ENCODE measurements at places on chromosomes 1 and 21.

- no peak for DNase-seq
Measured at GRCh38 chr1:24632832-24633175, 10.3 kb upstream of the SRRM1 start.

GRCh38 chr21:37855647-37856625 is 60.3 kb downstream of the KCNJ6 start:
- peak; percentile 96 for DNase-seq

- DNase-seq, result peak; percentile 39
Measured at GRCh38 chr1:164660412-164660772, 101.4 kb downstream of the PBX1 start.

DNA sequence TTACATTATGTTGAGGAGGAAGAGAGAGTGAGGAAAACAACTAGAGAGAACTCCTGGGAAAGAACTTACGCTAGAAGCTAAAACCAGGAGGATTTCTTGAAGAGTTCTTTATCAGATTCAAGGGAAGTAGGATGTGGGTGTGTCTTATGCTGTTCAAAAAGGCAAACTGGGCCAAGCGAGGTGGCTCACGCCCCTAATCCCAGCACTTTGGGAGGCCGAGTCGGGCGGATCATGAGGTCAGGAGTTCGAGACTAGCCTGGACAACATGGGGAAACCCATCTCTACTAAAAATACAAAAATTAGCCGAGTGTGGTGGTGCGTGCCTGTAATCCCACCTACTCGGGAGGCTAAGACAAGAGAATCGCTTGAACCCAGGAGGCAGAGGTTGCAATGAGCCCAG is 23.1 kb downstream of the SMG7 start:
- DNase-seq, result no peak

DNA sequence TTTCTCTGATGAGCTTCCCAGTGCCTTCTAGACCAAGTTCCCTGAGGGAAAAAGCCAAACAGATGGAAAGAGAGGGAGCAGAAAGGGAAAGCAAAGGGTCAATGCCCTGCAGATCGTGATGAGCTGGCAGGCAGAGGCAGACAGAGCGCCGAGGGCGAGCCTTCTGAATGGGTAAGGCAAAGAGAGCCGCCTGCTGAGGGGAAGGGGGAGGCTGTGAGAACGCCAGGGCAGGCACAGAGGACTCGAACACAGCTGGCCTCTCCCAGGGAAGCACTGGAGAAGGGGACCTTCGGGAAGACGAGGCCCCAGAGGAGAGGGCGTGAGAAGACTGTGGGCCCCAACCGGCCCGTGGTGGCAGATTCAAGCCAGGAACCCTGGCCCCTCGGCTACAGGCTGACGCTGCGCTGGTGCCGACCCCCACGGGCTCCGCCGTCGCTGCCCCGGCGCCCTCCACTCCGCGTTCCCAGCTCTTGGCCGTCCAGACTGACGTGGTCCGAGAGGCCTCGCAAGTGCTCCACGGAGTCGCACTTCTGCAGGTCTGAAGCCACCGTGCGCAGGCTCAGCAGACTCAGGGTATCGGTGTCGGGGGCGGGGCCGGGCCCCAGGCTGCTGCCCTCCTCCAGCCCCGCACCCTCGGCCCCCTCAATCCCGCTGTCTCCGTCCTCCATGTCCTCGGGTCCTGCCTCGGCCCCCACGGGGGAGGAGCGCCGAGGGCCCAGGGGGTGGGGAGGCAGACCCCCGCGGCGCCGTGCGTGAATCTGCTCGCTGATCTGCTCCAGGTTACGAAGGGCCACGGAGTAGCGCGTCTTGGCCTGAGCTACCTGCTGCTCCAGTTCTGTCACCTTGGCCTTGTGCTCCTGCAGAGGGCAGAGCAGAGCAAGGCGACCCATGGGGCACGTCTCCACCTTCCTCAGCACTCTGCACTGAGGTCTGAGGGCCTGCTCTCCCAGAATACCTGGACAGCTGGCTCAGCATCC is 13.9 kb downstream of the SH3BP5L start:
- DNase-seq, result no peak

- DNase-seq, result no peak
Measured at GRCh38 chr1:67137307-67137753, 2.6 kb upstream of the C1orf141 start.

- DNase-seq, result no peak
Measured at GRCh38 chr1:151760597-151761385, 2.5 kb downstream of the MRPL9 start.
